ENCODE measurements at places on chromosomes 16 and 17. TPM values are rescaled to one million over a fixed set of nuclear protein-coding genes. Genes with fewer than 3 reads are reported as not detected.

The DLG4 gene
- 12.9 TPM for total RNA-seq

DNA sequence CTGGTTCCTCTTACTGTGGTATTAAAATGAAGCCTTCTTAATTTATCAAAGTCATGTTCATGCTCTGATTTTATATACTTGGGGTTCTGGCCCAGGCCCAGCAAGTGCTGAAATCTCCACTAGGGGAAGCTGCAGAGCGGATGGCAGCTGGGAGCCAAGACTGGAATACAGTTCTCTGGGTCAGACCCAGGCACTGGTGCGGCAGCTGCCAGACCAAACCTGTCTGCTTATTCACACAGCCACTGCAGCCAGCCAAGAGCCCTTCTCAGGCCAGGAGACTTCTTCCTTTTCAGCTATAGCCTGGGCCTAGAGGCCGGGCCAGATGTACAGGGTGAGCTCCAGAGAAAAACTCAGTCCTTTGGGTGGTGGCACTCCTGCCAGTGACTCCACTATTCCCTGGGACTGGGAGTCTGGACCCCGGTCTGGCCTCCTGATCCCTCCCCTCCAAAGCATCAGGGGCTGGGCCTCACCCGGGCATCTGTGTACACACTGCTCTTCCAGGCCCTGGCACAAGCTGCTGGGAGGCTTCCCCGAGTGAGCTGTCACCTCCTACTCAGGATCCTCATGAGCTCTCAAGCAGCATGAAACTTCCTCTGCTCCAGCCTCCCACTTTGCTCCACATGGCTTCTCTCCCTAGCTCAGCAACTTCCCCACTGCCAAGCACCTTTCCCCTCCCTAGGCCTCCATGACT is 24.4 kb downstream of the ATP6V0D1 start:
- DNase-seq, result no peak

The PABPN1L gene
- total RNA-seq, result not detected

DNA sequence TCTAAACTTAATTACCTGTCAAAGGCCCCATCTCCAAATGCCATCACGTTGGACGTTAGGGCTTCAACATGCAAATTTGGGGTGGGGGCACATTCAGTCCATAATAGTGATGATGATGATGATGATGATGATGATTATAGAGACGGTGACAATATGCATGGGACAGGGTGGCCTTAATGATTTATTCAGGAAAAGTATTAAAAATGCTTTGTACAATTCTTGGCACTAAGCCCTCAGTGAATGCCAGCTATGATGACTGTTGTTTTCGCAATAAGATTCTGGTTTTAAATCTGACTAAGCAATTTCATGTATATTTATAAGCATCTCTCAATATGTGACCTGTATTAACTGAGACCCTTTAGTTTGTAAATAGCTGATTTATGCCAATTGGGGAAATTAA is 106.3 kb downstream of the C16orf95 start:
- DNase-seq, result no peak

The SMTNL2 gene
- 0.14 TPM for total RNA-seq

- no peak for DNase-seq
These were observed at the start of gene LDHD for GRCh38 chr16:75116081-75116910. TSS of gene LDHD (minus strand) at chr16:75116780. CDS start at chr16:75116720, 60 bp downstream.

The LRRC37A2 gene
- 6.3 TPM for total RNA-seq

GRCh38 chr16:87684106-87684677 is 81.6 kb downstream of the KLHDC4 start:
- no peak for DNase-seq

- DNase-seq, result no peak
These were observed 34.0 kb downstream of the RAB11FIP4 start for GRCh38 chr17:31425282-31426040.
